ENCODE measurements at places on chromosomes 1 and 21.
A peak's percentile ranks its signal among the peaks of the same experiment; 100 is the strongest.

- no peak for DNase-seq
Measured at GRCh38 chr1:95287825-95288224, 53.8 kb downstream of the RWDD3 start.

- no peak for DNase-seq
Measured at GRCh38 chr1:57713501-57713900, 289.6 kb upstream of the DAB1 start.

DNA sequence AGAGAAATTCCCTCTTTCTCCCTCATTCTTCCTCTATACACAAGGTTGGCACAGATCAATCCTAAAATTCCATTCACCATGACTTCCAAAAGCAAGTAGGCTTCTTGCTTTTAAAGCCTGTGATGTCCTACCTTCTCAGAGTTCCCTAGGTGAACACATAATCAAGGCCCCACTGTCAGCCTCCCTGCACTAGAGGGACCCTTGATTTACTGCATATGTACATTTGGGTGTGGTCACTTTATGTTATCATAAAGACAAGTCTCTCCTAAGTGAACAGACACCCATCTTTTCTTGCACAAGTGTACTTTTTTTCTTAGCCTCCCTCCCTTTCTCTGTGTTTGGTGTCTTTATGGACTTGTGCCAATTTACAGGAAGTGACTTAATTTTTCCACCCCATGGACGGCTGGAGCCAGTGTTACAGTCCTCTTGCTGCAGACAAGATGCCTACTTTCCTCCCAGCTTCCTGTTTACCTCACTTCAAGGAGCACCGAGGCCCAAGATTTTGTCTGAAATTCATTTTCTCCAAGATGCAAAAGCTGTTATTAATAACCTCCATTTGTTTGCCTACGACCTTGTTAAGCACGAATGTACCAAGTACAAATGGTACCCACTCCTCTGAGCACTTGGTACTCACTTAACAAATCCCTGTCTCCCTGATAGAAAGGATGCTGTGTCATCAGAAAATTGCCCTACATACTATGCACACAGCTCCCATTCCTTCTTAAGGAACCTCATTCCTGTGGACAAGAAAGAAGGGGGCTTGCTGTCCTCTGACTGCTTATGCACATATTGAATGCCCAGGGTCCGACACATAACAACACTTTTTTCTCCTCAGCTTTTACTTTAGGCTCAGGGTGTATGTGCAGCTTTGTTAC, 82.8 kb upstream of the SLC44A3 start:
- peak; percentile 45 for DNase-seq

DNA sequence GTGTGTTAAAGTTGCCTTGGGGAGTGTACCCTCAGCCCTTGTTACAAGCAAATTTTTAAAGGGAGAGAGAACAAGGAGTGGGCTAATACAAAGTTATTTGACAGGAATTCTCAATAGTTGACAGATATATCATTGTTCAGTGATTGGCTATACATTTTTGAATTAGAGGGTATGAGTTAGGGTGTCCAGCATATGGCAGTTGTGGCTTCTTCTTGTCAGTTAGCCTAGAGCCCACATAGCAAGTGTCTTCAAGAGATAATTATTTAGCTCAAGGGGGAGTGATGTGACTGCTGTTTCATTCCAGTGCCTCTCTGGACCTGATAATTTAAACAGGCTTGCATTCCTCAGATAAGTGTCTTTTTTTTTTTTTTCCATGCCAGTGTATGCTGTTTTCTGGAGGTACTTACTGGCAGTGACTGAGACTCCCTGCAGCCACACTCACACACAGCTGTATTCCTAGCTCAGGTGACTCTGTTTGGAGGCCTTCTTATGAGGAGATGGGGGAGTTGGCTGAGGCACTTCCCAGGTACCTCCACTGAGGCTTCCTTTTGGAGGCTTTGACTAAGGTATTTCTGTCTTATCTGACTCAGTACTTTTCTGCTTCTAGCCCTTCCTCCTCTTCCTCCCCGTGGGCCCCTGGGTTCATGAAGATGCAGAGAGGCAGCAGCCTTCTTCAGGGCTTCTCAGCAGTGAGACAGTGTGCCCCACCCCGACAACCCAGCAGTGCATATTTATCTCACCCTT, 32.3 kb downstream of the IVNS1ABP start:
- peak; percentile 28 for DNase-seq

GRCh38 chr1:15947382-15948090, 28.4 kb downstream of the ZBTB17 start:
- DNase-seq, result no peak

GRCh38 chr1:112594208-112594876, 24.6 kb downstream of the ST7L start:
- DNase-seq, result no peak

GRCh38 chr1:7554385-7555235, 216.5 kb upstream of the VAMP3 start:
- DNase-seq, result no peak

DNA sequence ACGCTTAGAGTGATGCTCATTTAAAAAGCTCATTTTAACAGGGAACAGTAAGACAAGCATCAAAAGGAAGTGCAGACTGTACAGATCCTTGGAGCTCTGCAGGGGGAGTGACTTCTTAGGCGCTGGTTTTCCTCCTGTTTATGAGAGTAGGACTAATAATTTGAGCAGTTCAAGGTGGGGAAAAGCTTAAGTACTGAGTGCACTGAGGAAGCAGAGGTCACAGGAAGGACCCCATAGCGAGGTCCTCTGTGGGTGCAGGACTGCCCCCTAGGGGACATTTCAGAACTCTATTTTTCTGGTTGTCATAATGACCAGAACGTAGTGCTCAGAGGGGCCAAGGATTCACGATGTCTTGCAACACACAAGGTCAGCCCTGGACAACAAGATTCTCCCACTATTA, 112.1 kb downstream of the HLCS start:
- DNase-seq, result peak; percentile 34

- DNase-seq, result peak; percentile 38
Measured at GRCh38 chr21:43775795-43776430, at the start of gene CSTB. TSS of gene CSTB (minus strand) at chr21:43776308. CDS start at chr21:43776269, 39 bp downstream.

DNA sequence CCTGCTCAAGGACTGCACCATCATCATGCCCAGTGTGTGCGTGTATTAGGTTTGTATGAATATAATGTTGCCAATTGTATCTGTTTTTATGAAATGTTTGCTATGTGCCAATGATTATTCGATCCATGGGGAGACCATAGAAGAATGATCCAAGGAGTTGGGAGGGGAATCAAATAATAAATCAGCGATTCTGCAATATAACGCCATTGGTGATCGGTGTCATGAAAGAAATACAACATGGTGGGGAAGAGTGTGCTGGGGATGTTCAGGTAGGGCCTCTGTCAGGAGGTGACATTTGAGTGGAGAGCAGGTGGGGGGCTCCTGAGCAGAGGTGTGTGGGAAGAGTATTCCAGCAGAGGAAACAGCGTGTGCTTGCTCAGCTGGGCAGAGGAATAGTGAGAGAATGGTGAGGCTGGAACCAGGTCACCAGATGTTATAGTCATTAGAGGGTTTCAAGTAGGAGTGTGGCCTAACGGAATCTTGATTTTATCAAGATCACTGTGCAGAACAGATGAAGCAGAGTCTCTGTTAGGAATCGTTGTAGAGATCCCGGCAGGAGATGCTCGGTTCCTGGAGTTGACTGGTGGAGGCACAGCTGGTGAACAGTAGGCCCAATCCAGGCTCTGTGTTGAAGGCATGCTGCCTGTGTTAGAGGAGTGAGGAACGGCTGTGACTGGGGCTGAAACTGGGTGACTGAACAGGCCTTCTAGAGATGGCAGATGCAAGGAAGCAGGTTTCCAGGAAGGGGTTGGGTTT, 2.9 kb upstream of the ZNF496 start:
- no peak for DNase-seq

DNA sequence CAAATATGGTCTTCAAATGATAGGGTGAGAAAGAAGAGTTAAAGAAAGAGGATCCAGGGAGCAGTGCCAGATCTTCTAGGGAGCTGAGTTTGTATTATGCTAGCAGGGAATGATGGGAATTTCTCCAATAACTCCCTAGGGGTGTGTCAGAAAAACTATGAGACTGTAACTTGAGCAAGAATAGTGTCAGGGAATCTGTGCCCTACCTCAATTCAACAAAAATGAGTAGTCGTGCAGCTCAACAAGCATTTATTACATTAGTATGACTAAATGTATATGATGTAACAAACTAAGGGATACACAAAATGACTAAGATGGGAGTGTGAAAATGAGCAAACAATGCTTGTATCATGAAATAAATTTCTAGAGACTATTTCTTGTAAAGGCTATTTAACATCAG, 24.2 kb downstream of the SPAG17 start:
- DNase-seq, result no peak

DNA sequence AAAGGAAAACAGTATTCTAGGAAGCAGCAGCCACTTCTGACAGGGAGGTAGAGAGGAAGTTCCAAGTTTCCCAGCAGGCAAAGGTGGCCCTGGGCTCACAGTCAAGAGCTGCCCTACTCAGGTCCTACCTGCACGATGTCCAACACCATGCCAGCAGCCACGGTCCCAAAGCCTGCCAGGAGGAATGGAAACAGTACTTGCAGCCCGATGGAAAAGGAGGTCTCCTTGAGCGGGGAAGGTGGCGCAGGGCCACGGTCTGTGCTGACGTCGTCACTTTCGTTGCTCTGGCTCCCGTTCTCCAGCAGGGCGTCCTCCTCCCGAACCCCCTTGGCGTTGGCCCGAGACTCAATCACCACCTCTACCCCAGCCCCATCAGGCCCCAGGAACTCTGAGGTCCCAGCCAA, 3.1 kb downstream of the SLC41A1 start:
- DNase-seq, result no peak

- peak; percentile 86 for DNase-seq
Measured at GRCh38 chr1:80054129-80054528, 1047.6 kb upstream of the ADGRL4 start.

DNA sequence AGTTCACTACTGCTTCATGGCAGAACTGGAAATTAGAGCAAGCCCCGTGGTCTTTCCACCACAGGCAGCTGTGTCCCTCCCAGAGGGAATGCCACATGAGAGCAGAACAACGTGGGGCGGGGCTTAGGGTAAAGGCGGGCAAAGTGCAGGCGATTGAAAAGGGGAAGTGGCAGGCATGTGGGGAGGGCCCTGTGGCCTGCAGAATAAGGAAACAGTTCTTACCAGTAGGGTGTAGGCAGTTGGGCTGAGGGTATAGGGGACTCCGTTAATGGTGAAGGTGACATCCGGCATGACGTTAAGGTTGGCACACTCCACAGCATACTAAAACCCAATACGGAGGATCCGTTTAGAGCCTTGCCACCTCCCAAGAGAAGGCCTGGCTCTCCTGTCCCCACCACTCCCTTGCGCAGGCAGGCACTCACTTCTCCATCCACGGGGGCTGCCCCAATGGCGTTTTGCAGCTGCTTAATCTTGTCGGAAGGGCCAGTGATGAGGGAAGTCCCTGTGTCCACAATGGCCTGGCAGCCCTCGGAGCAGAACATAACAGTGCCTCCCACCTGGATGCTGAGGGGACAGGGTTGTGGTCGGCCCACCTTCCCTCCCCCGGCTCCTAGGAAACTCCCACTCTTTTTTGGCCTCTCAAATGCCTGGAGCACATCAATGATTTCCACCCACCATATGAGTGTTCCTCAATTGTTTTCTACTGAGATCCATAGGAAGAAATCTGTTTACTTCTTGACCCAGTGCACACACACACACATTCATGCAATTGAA, 9.1 kb upstream of the RAB7B start:
- DNase-seq, result no peak

- DNase-seq, result peak; percentile 85
Measured at GRCh38 chr1:161013488-161014230, 7.3 kb downstream of the F11R start.

DNA sequence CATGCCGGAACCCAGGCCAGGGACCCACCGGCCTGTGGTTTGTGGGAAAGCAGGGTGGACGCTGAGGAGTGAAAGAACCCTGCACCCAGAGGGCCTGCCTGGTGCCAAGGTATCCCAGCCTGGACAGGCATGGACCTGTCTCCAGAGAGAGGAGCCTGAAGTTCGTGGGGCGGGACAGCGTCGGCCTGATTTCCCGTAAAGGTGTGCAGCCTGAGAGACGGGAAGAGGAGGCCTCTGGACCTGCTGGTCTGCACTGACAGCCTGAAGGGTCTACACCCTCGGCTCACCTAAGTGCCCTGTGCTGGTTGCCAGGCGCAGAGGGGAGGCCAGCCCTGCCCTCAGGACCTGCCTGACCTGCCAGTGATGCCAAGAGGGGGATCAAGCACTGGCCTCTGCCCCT, 18.5 kb downstream of the CSF1 start:
- no peak for DNase-seq

GRCh38 chr1:10561497-10561896, 86.7 kb downstream of the PEX14 start:
- DNase-seq, result peak; percentile 61

GRCh38 chr1:33716976-33717688, 146.7 kb upstream of the HMGB4 start:
- DNase-seq, result no peak

DNA sequence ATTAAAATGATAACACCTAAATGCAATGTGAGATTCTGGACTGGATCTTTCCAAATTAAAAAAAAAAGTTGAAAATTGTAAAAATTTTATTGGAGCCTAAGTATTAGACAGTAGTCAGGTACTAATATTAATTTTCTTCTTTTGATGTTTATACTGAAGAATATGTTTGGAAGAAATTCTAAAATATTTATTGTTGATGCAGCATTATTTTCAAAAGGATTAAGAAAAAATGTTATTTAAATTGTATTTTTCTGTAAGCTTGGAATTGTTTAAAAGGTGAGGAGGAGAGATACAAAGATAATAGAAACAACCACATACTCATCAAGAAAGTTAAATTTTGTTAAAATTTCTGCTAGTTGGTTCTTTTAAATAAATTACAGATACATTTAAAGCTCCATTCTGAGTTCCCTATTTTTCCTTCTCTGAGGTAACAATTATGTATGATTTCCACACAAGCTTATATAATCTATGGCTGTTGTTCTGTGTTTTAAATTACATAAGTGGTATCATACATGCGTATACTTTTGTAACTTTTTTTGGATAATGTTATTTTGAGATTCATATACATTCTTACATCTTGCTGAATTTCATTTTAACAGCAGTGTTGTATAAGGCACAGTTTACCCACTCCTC, 180.3 kb upstream of the RGS18 start:
- no peak for DNase-seq

DNA sequence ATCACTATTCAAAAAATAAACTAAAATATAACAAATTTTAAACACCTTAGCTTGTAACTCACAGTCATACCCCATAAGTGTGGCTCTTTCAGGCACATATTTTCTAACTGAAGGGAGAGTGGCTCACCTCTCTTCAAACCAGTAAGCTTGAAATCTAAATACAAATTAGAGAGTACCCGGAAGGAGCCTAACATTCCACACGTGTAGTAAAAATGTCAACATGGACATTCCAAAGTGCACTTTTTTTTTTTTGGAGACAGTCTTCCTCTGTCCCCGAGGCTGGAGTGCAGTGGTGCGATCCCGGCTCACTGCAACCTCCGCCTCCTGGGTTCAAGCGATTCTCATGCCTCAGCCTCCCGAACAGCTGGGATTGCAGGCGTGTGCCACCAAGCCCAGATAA, 275.6 kb upstream of the ADGRL2 start:
- DNase-seq, result no peak

GRCh38 chr21:43712268-43712942, 6.5 kb upstream of the PDXK start:
- peak; percentile 32 for DNase-seq

- no peak for DNase-seq
Measured at GRCh38 chr1:73755649-73756048, 442.3 kb downstream of the LRRIQ3 start.

GRCh38 chr1:179875596-179876299, 1.9 kb downstream of the TOR1AIP2 start:
- DNase-seq, result no peak

- DNase-seq, result no peak
Measured at GRCh38 chr1:218573925-218574324, 228.8 kb downstream of the TGFB2 start.
